ENCODE measurements at places on chromosomes 3 and 15.

DNA sequence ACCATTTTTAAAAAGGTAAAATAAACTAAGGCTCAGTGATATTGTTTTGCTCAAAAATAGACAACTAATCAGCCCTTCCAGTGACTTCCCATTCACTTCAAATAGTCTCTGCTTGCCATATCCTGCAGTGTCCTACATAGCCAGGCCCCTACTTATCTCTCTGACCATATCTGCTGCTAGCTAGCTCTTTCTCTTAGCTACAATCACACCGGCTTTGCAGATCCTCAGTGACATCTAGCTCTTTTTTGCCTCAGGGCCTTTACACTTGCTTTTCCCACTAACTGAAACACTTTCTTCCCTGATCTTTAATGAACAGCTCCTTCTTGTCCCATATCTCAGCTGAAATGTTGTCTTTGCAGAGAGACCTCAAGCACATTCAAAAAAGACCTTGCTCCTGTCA lies 161.3 kb downstream of the IL5RA start:
- no peak for DNase-seq

DNA sequence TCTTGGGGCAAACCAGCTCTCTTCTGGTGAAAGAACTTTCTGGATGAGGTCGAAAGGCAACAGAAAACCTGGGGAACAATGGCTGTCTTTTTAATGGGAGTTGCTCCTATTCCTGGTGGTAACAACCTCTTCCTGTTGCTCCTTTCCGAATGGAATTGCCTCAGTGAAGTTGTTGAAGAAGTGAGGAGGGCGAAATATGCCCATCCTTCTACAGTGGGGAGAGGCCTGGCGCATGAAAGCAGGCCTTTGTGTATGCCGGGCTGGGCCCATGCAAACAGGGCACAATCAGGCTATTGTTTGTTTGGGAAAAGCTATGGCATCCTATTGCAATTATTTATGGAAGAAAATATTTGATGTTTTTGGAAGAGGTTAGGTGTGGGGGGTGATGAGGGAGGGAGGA lies 166.9 kb downstream of the IGF1R start:
- DNase-seq, result no peak

DNA sequence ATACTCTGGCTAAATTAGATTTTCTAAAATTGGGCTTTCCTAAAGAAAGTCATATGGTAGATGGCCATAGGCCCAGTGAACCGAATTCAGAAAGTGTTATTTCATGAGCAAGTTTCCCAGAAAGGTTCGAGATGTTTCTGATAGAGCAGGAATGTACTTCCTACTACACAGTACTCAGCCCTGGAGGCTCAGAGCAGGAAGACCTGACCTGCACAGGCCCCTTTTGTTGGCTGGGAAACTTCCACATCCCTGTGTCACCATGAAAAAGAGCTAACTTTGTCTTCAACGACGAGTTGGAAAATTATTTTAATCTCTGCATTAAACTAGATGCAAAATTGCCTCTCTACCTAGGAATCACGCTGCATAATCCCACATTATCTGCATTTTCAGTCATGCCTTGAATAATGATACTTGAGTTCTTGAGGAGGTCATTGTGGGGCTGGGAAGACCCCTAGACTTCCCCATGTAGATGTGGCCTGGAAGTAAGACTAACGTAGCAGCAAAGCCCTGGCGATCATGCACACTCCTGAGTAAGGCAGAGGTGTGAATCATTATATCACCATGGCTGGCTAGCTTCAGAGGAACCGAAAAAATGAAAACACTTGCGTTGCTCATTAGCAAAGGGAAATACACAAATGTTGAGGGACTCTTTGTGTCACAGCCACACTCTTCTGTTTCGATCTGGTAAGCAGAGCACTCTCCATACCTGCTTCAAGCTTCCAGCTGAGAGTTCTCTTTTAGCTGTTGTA lies 47.1 kb downstream of the CMTM7 start:
- no peak for DNase-seq

GRCh38 chr3:23086331-23086730 lies 116.8 kb upstream of the UBE2E2 start:
- DNase-seq, result no peak

DNA sequence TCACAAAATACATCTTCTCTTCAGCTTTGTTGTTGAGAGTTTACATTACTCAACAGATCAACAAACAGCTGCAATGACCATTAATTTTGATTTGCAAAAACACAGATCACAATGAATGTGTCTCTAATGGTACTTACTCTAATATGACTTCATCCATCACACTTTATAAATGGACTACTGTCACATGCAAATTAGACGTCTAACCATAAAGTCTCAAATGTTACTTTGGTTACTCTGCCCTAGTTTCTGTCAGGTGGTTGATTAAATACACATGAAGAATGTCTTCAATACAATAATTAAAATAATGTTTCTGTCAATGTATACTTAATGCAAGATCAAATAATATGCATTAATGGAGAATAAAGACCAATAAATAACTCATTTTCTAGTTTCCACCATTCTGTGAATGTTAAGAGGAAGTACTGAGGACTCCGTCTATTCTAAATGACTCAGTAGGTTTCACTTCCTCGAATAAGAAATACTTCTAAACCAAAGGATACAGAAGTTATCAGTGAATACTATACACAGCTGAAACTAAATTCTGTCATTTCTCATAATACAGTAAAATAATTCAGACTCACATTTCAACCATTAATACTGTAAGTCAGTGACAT lies 145.8 kb downstream of the CBLB start:
- no peak for DNase-seq

DNA sequence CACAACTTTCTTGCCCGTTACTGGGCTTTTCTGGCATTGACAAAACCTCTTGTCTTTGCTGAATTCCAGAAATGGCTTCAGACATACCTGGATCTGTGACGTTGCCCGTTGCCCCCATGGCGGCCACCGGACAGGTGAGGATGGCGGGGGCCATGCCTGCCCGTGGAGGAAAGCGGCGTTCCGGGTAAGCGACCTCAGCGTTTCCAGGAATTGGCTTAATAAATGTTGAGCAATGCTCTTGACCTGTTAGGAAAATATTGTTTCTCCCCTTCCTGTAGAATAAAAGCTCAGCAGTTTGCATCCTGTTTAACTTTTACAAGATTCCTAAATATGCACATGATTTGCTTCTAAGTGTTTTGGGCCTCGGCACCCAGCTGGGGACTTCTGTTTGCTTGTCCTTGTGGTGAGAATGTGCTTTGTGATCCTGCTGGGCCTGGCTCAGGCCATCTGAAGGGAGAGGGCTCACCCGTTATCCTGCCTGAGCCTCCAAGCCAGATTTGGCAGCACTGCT lies 46.7 kb downstream of the ARNT2 start:
- no peak for DNase-seq
